ENCODE measurements at places on chromosomes 7 and 10.

DNA sequence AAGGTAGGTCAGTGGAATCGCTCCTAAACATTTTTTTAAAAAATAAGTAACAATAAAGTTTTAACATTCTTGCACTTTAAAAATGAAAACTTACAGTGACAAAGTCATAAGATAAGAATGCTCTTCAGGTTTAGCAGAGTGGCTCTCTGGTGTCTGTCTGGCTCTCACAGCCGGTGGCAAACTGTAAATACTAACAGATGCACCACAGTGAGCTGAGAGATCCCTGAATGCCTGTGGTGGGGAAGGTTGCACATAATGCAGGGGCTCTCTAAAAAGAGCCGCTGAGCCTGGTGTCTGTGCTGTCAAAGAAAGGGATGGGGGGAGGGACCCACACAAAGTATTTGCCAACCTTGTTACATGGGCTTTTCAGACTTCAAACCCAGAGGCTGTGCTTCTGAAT is 498.3 kb downstream of the CCSER2 start:
- DNase-seq, result no peak

DNA sequence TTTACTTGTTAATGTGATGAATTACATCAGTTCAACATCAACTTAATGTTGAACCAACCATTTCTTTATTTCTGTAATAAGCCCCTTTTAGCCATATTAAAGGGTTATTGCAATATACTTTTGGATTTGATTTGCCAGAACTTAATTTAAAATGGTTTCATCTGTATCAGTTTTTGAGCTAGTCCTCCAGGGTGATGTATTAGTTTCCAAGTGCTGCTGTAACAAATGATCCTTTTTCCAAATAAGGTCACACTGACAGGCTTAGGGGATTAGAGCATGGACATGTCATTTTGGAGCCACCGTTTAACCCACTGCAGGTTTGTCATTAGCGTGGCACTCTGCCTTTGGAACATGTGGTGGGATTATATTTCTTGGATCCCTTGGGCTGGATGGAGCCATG is 244.8 kb upstream of the PLPP4 start:
- no peak for DNase-seq

DNA sequence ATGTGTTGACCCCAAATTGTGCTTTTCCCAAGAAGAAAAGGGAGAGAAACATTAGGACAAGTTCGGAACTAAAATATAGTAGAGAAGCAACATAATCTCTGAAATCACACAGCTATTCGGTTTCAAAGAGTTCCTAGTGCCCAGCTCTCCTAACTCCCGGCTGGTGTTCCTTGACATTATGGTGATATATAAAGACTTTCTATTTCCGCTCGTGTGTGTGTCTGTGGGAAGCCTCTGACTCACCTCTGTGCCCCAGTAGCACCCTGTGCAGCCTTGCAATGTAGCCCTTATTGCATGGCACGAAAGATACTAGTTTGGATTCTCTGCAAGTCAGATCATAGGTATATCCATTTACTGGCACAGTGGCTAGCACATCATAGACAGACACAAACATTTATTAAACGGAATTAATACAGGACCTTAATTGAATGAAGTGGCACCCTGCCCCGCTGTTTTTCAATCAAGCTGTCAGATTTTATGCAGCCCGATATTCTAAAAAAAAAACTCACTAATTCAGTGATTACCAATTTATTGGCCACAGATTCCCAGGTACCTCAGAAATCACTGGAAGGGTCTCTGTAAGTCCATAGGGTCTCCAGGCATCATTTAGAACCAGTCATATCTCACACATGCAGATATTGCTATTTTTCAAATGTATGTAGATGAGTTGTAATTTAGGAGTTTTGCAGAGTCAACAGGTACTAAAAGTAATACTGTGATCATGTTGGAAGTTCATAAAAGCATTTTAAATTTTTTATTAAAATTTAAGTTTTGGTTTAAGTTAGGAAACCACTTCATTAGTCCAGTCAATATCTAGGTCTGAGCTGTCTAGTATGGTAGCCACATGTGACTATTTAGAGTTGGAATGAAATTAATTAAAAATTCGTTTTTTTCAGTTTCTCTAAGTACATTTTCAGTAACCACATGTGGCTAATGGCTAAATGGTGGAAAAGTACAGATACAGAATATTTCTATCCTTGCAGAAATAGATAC is 43.3 kb downstream of the SFTPD start:
- DNase-seq, result peak; percentile 6

GRCh38 chr7:156470399-156471320 is 169.9 kb upstream of the RNF32 start:
- no peak for DNase-seq

- no peak for DNase-seq
These were observed 43.8 kb downstream of the SP8 start for GRCh38 chr7:20742913-20743312.

DNA sequence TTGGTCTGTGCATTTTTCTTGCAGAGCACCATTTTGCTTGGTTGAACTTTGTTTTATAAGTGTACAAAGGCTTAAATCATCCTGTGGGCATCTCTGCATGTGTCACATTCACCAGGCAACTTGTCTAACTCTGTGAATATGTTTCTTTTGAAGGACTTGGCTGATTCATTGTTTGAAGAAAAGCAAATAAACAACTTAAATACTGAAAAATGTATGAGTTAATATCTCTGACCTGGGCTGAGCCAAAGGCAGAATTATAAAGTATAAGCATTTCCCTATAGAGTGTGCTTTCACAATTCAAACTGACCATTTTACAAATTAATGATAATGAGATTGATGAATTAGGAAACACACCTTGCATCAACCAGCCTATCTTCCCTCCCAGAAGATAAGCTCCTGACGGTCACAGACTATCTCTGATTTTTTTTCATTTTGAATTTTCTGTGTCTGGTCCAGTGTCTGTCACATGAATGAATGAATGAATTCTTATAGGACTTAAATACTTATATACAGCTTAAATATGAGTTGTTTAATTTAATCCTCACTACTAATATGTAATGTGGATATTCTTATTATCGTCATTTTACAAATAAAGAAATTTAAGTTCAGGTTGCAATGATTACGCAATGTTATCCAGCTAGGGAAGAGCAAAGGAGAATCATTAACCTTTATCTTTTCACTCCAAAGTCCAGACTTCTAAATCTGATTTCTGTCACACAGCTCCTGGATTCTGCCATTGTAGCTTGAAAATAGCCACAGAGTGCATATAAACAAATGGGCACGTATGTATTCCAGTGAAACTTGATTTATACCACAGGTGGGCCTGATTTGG is 182.0 kb upstream of the PHYHIPL start:
- DNase-seq, result peak; percentile 66

GRCh38 chr10:54402576-54402975 is 398.5 kb downstream of the PCDH15 start:
- no peak for DNase-seq

DNA sequence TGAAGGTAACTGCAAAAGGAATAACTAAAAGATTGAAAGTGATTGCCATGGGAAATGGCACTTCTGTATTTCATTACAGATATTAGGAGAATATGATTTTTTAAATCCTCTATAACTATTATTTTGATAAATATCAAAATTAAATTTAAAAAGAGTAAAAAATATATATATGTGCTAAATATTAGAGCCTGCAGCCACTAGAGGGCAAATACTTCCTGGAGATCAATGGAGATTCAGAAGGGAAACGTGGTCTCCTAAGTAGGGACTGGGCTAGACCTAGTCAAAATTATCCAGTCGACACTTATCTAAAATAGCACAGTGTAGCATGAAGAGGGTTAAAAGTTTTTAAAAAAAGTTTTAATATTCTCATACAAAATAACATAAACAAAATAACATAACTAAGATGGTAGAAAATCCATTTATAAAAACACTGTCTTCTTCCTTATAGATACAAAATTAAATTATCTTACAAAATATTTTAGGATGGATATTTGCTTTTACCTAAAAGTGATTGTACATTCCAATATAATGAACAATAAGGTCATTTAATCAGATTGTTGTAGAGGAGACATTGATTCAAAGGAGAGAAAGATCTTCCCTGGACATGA is 434.3 kb downstream of the MDFIC start:
- no peak for DNase-seq

Data from foreskin melanocyte (primary cell).